Nasal cavity respiratory epithelium epithelial cell of viscerocranial mucosa (primary cell): ENCODE measurements at places on chromosomes 2 and 18. TPM values are rescaled to one million over a fixed set of nuclear protein-coding genes. Genes with fewer than 3 reads are reported as not detected.

The MC5R gene
- total RNA-seq: not detected in 2 replicates

The SRD5A2 gene
- under 0.01 and 0.07 TPM in 2 replicates for total RNA-seq

The LONRF2 gene
- total RNA-seq: under 0.01 TPM in 1 of 2 replicates, not detected in the other

The COBLL1 gene
- 20.5 and 34.9 TPM in 2 replicates for total RNA-seq

The MYO3B gene
- total RNA-seq: 0.34 and 1.8 TPM in 2 replicates
